Fibroblast of the conjunctiva (primary cell): ENCODE measurements at places on chromosomes 1 and 21.
A peak's percentile ranks its signal among the peaks of the same experiment; 100 is the strongest.

- DNase-seq: no peak
Measured at GRCh38 chr1:8430476-8430875, 112.6 kb downstream of the SLC45A1 start.

DNA sequence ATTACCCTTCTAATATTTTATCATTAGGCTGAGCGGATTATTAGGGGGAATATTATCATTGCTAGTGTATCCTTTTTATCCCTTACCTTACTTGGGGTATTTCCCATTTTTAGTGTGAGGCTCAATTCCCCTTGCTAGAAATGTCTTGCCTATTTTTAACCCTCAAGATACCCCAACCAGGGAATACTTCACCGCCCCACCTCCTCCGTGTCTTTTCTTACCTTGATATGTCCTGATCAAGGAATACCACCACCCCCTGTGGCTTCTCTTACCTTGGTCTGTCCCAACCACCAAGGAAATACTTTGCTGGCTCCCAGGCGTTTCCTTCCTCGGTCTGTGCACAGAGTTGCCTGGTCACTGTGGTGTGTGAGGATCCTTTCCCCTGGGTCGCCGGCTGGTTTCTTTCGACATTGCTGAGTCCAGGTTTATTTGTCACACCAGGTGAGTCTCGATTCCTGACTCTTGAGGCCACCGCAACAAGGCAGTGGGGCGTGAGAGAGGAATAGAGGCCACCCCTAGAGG lies 57.8 kb downstream of the SERINC2 start:
- no peak for DNase-seq

GRCh38 chr21:33971492-33972013 lies 55.9 kb upstream of the ATP5PO start:
- DNase-seq: no peak

DNA sequence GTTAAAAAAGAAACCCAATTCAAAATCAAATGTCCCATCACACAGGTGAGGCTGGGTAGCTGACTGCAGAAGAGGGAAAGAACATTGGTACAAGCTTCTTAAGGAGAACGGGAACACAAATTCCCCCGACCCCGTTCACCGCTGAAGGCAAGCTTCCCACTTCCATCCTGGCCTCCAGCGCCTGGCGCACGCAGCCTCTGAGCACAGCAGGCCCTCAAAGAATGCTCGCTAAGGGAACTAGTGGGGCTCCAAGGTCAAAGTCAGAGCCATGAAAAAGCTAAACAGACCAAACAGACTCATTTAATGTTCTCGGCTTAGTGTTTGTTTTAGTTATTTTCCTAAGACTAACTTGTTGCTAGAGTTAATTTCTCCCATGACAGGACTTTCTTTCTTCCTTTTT lies 63.7 kb downstream of the SIM2 start:
- no peak for DNase-seq

DNA sequence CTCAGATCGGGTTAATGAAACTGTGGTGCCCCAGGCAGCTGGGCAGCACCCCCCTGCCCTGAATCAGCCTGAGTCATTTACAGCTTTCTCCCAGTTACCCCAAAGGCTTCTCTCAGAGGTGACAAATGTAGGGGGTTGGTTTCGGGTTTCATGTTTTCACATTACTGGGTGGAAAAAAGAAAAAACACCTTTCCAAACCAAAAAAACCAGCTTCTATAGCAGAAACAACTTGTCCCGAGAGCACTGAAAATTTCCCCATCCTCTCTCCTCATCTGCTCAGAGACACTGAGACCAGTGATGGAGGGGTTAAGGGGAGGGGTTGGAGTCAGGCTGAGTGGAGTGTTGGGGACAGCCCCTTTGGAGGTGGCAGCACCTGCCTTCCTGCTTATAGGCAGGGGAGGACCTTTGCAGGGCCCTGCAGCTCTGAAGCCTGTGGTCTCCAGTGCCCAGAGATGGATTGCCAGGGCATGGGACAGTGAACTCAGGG lies 15.6 kb downstream of the UTP11 start:
- DNase-seq: no peak

- no peak for DNase-seq
Measured at GRCh38 chr1:202162418-202163280, 2.2 kb upstream of the PTPN7 start.

DNA sequence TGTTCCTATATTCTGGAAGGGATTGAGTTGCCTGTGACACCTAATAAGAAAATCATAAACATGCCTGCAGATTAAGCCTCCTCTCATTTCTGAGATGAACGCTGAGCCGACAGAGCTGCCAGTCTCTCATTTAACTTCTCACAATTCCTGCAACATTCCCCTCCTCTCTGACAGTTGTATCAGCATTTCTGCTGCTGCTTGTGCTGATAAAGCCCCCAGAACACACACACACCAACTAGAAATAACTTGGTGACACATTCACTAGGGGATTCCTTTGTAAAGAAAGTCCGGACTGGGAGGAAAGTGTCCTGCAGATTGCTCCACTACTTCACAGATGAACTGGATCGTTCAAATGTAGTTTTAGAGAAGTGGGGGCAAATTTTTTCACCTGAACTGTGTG lies 437.3 kb downstream of the PLA2G4A start:
- no peak for DNase-seq

- DNase-seq: no peak
Measured at GRCh38 chr1:40772146-40772955, 11.2 kb upstream of the KCNQ4 start.

DNA sequence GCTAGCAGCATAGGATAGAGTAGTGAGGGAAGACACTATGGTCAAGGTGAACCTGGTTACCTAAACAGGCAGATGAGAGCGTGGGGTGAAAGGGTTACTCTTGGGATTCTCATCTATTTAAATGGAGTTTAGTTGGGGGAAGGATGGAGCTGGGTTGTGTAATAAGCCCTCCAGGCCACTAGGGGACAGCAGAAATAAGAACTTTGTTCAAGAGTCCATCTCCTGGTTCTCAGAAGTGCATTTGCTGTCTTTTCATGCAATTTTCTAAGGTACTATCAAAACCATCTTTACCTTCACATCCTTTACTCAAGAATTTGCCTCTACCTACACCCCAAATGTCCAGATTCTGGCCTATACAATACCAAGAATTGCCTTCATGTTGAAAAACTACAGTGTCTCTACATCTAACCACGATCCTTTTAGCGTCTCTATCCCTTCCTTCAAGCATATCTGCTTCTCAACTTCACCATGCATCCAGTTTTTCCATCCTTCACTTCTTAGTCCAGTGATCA lies 28.0 kb downstream of the SLAMF1 start:
- DNase-seq: no peak

- peak; percentile 12 for DNase-seq
Measured at GRCh38 chr1:110207831-110208230, 2.3 kb upstream of the KCNC4 start.

- DNase-seq: no peak
Measured at GRCh38 chr1:76257823-76258222, 183.3 kb downstream of the ST6GALNAC3 start.

GRCh38 chr1:77405186-77405585 lies 123.4 kb downstream of the AK5 start:
- no peak for DNase-seq

- DNase-seq: no peak
Measured at GRCh38 chr1:53408755-53409129, 50.5 kb upstream of the DMRTB1 start.

DNA sequence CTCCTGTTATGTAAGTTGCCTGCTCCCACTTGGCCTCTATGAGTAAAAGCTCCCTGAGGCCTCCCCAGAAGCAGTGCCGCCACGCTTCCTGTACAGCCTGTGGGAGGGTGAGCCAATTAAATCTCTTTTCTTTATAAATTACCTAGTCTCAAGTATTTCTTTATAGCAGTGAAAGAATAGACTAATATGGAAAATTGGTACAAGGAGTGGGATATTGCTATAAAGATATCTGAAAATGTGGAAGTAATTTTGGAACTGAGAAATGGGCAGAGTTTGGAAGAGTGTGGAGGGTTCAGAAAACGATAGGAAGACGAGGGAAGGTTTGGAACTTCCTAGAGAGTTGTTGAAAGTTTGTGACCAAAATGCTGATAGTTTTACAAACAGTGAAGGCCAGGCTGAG lies 572.3 kb downstream of the MATN1 start:
- DNase-seq: no peak

DNA sequence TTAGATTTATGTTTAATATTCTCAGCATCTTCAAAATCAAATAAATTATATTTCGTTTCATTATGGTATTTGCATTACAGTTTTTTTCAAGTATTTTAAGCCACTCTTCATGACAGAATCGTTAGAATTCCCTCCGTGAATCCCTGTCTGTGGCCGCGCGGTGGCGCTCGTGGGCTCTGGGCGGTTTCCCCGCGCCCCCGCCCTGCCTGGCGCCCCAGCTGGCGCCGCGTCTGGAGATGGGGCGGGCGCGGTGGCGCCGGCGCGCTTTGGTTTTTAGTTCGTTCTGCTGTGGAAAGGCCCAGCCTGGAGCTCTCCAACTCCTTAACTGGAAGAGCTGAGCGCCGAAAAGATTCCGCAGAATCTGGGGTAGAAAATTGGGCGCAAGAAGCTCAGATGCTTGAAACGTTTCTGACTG lies 25.7 kb downstream of the PRMT2 start:
- peak; percentile 63 for DNase-seq

DNA sequence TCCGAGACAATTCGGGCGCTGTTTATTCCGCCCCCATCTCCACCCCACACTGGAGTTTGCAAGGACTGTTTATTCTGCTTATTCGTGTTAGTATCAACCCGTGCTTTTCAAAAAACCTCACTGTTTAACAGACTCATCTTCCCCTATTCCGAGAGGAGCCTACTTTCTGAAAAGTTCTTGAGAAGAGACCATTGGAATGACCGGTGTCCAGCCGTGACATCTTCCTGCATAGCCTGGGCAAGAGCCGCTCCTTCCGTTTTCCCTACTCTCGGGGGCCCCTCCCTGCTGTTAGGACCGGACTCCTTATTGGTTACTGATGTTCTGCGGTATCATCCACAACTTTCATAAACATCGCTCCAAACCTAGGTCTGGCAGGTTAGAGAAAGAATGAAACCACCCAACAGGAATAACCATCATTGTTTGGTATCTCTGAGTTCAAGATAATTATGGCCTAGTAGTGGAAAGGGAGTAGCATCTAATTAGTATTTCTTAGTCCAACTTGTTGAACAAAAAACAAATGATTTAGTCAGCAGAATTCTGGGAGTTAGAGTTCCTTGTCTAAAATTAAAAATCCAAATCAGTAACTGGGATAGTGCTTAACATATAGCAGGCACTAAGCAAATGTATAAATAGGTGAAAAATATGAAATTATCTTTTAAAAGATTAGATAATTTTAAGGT lies 837 bp downstream of the STXBP3 start:
- DNase-seq: peak; percentile 81
